ENCODE measurements at places on chromosomes 4 and X. TPM values are rescaled to one million over a fixed set of nuclear protein-coding genes. Genes with fewer than 3 reads are reported as not detected.

GRCh38 chrX:154090731-154091130, 6.8 kb downstream of the MECP2 start:
- no peaks in the 10 kb centered on the region for H3K27me3 ChIP-seq
- H3K4me3 ChIP-seq = no peak overlapping the region
- H3K4me1 ChIP-seq = peaks cover 27% of the 10 kb centered on the region
- H3K27ac ChIP-seq = no peak overlapping the region
- no peak for DNase-seq

Gene TIGD4
- total RNA-seq = not detected

DNA sequence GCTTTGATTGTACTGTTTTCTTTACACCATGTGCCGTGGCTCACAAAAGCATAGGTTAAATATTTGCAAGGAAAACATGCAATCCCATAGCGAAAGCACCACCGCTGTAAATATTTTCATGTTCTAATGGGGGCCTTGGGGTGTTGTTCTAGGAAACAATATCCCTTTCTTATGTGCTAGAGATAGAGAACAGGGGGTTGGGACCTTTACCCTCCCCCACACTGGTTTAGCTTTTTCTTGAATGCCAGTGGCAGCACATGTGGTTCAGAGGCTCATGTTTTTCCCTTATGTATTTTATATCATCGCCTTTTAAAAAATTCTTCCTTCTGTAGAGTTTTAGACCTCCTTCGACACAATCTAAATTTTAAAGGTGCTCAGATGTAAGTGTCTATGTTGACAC, 422.6 kb upstream of the TENM3 start:
- no peak overlapping the region for H3K4me3 ChIP-seq
- H3K4me1 ChIP-seq = no peaks in the 10 kb centered on the region
- H3K36me3 ChIP-seq = no peaks in the 10 kb centered on the region
- H3K27me3 ChIP-seq = no peaks in the 10 kb centered on the region

DNA sequence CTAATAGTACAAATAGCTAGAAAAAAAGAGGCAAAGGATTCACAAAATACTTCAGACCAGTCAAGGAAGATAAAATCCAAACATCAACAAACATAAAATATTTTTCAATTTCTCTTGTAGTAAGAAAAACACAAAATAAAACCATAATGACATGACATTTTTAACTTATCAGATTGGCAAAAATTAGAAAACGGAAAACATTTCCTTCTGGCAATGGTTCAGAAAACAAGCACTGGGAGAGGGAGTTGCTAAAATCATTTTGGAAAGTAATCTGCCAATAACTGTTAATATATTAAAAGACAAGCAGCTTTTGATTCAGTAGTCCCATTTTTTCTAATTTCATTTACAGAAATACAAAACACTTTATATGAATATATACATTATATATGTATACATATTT, 26.1 kb downstream of the TKTL2 start:
- no peak overlapping the region for H3K4me3 ChIP-seq
- no peak for DNase-seq
- no peak overlapping the region for H3K27ac ChIP-seq
- H3K27me3 ChIP-seq = no peaks in the 10 kb centered on the region
- H3K36me3 ChIP-seq = no peaks in the 10 kb centered on the region

Gene TMEM47
- total RNA-seq = not detected

GRCh38 chr4:22486276-22486675, 29.6 kb downstream of the ADGRA3 start:
- DNase-seq = no peak
- no peak overlapping the region for H3K4me3 ChIP-seq
- H3K27ac ChIP-seq = no peak overlapping the region
- no peaks in the 10 kb centered on the region for H3K27me3 ChIP-seq
- no peaks in the 10 kb centered on the region for H3K4me1 ChIP-seq

Gene CT45A10
- not detected for total RNA-seq

- H3K4me1 ChIP-seq = no peaks in the 10 kb centered on the region
- H3K36me3 ChIP-seq = no peaks in the 10 kb centered on the region
- H3K27me3 ChIP-seq = no peaks in the 10 kb centered on the region
- no peak overlapping the region for H3K4me3 ChIP-seq
These were observed 144.0 kb downstream of the RBMX2 start for GRCh38 chrX:130545796-130546195.

DNA sequence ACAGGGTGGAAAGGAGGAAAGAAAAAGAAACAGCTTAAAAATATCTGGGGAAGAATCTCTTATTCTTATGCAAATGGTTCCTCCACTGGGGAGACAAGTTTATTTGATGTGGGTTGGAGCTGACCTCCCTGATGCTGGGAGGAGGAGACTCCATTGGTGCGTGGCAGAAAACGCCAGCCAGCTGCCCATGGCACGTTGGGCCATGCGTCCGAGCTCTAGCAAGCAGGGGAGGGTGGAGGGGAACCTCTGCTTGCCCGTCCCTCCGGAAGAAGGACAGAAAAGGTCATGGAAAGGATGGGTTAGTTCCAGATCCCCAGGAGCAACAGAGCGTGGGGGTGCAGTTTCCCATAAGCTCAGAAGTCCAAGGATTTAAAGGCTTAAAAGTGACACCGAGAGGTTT, 210.4 kb downstream of the KLHL4 start:
- H3K4me1 ChIP-seq = no peaks in the 10 kb centered on the region
- DNase-seq = no peak
- no peak overlapping the region for H3K4me3 ChIP-seq

Gene DSPP
- total RNA-seq = not detected
